ENCODE measurements at places on chromosomes 5 and 9.

DNA sequence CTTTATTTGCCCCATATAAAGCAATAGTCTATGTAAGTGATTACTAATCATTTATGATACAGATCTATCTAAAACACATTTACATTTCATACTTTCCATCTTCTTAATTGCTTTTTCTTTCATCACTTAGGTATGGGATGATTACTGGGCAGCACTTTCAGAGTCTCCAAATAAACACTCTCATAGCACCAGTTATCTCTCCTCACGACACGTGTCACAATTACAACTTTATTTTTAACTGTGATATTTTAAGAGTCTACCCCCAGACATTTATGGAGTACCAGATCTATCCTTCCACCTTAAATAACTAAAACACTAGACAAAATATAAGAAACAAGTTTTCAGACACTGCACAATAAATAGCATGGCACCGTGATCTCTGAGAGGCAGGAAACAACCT is 32.9 kb downstream of the HOMER1 start:
- no peak for DNase-seq

GRCh38 chr5:102048940-102049339 is 247.1 kb downstream of the SLCO4C1 start:
- no peak for DNase-seq

- no peak for DNase-seq
Measured at GRCh38 chr5:140232731-140233130, 57.7 kb downstream of the CYSTM1 start.

GRCh38 chr5:38926121-38926520 is 80.3 kb downstream of the OSMR start:
- no peak for DNase-seq

- DNase-seq: no peak
Measured at GRCh38 chr5:136749016-136749415, 383.7 kb upstream of the TRPC7 start.

GRCh38 chr5:88718736-88719135 is 164.2 kb downstream of the MEF2C start:
- DNase-seq: no peak

GRCh38 chr5:150255659-150256409 is 33.7 kb downstream of the CAMK2A start:
- DNase-seq: no peak

DNA sequence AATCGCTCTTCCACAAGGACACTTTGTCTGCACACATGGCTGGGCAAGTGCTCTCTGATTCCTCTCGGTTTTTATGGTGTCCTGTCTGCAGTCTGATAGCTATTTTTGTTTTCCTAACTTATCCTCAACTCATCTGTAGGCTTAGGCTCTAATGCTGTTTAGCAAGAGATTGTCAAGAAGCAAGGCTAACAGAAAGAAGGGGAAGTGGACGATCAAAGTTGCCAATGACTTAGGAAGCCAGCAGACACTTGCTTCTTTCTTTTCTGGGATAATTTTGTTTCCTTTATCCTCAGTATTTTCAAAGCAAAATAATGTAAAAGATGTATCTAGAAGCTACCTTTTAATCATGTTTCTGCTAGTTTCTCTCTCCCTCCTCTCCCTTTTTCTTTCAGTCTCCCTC is 130.7 kb downstream of the PRKACG start:
- no peak for DNase-seq

GRCh38 chr5:54446379-54446732 is 9.1 kb upstream of the HSPB3 start:
- no peak for DNase-seq

Measured in activated CD4-positive, alpha-beta T cell treated with anti-CD3 and anti-CD28 coated beads for 24 hours (primary cell).